ENCODE measurements at places on chromosomes 12 and 14.

DNA sequence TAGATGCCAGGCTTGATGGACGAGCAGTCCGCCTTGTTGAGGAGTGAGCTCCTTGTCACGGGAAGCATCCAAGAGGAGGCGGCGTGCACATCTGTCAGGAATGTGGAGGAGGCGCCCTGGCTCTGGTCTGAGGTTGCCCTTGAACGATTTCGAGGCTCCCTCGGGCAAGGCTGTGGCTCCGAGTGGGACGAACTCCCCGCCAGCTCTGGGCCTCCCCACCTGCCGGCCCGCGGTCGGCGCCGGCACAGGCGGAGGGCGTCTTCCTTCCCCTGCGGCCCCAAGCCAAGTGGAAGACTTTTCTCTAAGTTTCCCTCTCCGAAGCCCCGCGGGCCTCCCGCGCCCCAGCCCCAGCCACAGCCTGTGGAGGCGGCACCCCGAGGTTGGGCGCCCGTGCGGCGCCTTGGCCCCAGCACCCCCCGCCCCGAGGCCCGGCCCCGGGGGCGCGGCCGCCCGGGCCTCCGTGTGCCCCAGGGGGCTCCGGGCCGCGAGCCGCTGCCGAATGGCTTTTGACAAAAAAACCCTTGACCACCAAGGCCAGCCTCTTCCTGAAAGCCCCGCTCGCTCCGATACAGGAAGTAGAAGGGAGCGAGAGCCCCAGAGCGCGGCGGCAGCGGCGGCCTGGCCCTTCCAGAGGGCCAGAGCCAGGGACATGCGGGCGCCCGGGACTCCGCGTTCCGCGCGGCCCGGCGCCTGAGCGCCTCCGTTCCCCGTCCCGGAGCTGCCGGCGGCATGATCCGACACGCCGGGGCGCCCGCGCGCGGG is at the start of gene RIN3:
TSS of gene RIN3 (plus strand) at position 578 of the 762 bp plus-strand sequence. CDS start at position 730, 152 bp downstream.
- no peak for DNase-seq

DNA sequence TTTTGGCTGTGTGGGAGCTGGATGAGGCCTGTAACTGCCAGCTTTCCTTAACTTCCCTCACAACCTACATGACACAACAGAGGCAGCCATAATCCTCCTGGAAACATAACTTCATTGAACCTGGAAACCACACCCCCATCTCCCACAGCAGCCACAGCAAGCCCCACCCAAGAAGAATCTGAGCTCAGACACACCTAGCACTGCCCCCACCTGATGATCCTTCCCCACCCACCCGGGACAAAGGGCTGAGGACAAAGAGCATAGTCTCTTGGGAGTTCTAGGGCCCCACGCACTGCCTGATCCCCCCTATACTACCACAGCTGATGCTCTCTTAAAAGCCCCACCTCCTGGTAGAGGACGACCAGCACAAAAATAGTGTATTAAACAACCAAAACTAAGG is 29.6 kb upstream of the TSPAN8 start:
- DNase-seq: no peak

- no peak for DNase-seq
Observed at GRCh38 chr14:103155010-103155409, 31.7 kb downstream of the TNFAIP2 start.

DNA sequence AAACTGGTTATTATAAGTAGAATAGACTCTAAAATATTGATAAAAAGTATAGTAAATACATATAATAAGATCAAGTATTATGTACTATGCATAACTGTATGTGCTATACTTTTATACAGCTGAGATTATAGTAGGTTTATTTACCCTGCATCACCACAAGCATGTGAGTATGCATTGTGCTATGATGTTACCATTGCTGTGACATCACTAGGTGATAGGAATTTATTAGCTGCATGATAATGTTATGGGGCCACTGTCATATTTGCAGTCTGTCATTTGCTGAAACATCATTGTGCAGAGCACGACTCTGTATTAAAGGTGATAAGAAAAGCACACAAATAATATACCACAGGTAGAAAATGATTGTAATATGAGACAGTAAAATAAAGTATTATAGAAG is 385.6 kb downstream of the ZFP36L1 start:
- DNase-seq: no peak

DNA sequence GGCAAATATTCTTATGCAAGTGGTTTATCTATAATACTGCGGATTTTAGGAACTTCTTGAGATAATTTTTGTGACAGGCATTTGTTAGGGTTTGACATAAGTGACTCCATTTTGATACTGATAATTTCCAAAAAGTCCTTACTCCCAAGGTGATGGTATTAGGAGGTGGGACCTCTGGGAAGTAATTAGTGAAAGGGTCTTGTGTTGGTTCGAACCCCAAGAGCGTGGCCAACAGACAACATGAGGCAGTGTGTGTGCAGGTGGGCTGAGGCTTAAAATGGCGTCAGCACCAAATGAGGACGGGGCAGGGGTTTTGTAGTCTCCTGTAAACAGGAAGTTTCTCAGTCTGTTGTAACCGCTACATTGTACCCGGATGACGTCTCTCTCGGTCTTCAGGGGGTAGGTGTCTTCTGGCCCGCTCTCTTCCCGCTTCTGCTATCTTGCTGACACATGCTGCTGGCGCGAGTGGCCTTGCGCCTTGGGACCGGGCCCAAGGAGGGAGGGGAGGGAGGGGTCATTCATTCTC is 1.7 kb upstream of the C12orf43 start:
- no peak for DNase-seq

- DNase-seq: no peak
Observed at GRCh38 chr12:124730455-124730932, 133.2 kb downstream of the SCARB1 start.

DNA sequence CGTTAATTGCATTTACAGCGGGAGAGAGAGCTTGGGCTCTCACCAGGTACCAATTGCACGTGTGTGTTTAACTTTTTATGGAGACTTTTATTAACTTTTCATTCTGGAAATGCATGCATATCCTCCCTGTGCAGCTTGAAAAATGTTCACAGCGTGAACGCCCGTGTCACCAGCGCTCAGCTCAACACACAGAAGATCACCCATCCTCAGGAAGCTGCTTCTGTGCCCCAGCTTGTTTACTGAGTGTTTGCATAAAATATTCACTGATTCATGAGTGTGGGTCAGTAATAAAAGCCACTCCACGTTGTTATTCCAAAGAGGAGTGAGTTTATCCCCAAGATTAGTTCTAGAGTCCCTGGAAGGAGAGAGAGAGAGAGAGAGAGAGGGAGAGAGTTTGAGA is 75.5 kb upstream of the FZD10 start:
- DNase-seq: no peak

- DNase-seq: no peak
Observed at GRCh38 chr12:105384916-105385535, 54.5 kb downstream of the C12orf75 start.

DNA sequence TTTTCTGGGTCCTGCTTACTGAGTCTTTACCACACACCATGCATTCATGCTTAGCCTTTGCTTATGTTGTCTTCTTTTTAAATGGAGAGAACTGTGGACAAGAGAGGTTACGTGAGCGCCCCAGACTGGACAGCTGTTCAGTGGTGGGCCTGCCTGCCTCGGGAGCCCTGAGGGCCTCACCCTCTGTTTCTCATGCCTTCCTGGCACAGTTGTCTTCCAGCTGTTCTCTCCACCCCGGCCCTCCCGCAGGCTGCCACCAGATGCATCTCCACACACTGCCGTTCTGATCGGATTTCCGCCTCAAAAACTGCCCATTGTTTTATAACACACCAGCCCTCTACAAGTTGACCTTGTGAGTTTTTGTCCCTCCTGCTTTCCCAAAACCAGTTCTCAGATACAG is 100.8 kb downstream of the SAMD4A start:
- no peak for DNase-seq

- DNase-seq: no peak
Observed at GRCh38 chr14:104094709-104095425, 9.4 kb downstream of the ASPG start.

DNA sequence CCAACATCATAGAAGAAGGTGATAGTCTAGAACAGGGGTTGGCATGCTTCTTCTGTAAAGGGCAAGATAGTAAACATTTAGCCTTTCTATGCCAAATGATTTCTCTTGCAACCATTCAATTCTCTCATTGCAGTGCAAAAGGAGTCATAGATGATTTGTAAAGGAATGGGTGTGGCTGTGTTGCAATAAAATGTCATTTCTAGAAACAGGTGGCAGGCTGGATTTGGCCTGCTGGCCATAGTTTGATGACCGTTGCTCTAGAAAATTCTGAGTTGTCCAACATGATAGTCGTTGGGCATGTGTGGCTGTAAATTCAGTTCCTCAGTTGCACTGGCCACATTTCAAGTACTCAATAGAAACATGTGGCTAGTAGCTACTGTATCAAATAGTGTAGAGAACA is 21.7 kb downstream of the SMCO2 start:
- DNase-seq: no peak

GRCh38 chr12:78088391-78088832 is 257.7 kb downstream of the NAV3 start:
- DNase-seq: no peak

GRCh38 chr14:25411781-25412757 is 362.1 kb upstream of the STXBP6 start:
- no peak for DNase-seq

- no peak for DNase-seq
Observed at GRCh38 chr12:78340406-78340805, 509.7 kb downstream of the NAV3 start.

DNA sequence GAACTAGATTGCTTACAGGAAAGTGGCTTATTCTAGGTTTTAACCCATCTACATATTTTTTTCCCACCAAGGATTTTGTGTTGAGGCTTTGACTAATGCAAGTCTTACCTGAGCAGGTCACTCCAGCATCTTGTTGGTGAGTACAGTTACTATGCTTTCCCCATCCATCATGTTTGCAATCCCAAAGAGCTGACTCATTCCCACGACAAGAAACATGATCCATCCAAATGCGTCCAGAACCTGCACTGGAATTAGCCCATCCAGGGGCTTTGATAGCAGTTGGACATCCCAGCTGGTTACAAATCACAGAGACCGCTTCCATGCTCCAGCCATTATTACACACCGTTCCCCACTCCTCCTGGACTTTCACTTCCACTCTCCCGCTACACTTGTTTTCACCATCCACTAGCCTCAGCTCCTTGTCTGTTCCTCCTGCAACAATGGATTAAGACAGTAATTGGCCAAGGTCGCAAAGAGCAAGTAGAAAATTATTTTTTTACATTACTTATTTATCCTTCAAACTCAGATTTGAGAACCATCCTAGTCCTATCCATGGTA is 2.5 kb downstream of the CD163 start:
- DNase-seq: no peak

GRCh38 chr14:65937079-65937959 is 524.8 kb downstream of the FUT8 start:
- DNase-seq: no peak

DNA sequence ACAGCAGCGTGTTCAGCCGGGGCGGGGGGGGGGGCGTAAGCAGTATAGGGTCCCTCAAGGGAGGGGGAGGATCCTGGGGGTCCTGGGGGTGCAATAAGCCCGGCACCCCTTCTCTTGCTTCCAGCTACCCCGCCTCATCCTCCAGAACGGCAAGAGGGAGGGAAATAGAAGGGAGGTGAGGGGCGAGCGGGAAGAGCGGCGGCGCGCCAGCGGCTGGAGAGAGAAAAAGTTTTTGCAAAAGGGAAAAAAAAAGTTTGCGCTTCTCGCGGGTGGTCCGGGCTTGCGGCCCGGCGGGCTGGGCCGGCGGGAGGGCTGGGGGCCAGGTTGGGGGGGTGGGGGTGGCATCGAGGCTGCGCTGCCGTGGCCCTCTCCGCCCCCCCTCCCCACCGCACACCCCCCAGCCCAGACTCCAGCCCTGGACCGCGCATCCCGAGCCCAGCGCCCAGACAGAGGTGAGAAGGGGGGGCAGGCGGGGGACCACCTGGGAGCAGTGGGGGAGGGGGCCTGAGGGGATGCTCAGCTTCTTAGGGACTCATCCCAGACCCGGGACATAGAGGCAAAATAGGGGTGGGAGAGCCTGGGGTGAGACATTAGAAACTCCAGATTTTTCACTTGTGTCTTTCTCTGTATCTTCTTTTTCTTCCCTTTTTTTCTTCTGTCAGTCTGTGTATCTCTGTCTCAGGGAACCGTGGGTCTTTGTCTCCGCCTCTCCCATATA is at the start of gene GLI1:
TSS of gene GLI1 (plus strand) at position 36 of the 718 bp plus-strand sequence. CDS start 3,907 bp downstream, outside the sequence.
- DNase-seq: no peak

- DNase-seq: no peak
Observed at GRCh38 chr12:108853981-108854446, 3.4 kb downstream of the SSH1 start.

DNA sequence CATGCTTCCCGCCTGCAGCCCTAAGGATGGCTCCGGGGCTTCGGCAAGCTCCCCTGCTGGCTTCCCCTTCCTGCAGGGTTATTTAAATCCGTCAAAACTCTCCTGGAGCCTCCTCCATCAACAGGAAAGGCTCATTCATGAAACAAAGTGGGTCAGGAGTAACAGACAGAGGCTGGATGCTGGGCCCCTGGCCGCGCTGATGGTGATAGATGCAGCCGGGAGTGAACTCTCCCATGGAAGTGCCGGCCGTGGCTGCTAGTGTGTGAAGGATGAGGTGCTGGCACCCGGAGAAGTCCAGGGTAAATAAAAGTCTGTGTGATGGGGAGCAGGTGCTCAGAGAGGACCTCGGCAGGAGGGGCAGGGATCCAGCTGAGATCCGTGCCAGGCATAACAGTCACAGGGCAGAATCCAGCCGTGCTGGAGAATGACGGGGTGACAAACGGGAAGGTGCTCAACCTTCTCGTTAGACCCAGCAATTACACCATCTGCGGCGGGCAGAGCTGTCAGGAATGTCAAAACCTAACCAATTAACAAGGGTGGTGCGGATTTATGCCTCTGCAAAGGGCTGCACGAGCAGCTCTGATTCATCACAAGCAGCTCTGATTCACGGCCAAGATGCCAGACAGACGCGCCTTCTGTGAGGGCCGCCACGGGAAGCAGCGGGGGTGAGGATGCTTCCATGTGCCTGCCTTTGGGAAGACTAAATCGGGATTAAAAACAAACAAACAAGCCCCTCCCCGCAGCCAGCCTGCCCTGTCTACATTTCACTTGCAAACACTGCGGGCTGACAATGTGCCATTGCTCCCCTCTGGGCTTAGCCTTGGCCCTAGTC is 55.6 kb downstream of the SYNE3 start:
- peak; percentile 68 for DNase-seq

DNA sequence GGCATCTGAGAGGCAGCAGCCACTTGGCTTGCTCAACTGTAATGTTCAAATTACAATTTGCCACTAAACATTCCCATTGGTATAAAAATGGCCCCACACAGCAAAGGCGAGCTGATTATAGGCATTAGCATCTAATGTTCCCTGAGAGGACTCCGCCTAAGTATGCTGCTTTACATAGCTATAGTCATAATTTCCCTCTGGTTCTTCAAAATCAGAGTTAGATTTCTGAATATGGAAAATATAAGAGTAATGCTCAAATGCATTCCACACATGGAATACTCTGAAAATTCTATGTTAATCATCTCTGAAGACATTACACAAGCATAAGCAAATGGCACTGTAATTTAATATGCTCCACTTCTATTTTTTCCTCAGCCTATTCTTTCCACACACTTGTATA is 83.7 kb upstream of the BTG1 start:
- no peak for DNase-seq
